ENCODE measurements at places on chromosomes 6 and 20.

GRCh38 chr6:129890701-129891100 lies 29.6 kb upstream of the TMEM244 start:
- no peak for ATAC-seq

GRCh38 chr20:38199501-38200390 lies 34.7 kb upstream of the TGM2 start:
- no peak for ATAC-seq

- peak; percentile 32 for ATAC-seq
Measured at GRCh38 chr20:17843246-17844132, 125.1 kb downstream of the SNX5 start.

DNA sequence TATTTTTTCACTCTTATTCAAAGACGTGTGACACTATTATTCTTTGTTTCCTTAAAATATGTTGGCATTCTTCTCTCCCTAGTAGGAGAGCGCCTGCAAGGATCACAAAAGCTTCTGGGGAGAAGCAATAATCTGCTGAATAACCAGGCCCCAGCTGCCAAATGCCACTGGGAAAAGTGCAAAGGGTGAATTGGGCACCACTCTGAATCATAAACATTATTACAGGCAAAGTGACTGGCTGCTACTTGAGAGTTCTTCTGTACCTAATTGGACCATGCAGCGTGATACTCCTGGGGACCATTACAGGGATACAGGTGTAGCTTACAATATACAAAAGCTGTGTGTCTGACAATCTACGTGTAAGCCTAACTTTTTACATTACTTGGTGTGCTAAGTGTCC lies 152.8 kb downstream of the ATXN1 start:
- ATAC-seq, result no peak

DNA sequence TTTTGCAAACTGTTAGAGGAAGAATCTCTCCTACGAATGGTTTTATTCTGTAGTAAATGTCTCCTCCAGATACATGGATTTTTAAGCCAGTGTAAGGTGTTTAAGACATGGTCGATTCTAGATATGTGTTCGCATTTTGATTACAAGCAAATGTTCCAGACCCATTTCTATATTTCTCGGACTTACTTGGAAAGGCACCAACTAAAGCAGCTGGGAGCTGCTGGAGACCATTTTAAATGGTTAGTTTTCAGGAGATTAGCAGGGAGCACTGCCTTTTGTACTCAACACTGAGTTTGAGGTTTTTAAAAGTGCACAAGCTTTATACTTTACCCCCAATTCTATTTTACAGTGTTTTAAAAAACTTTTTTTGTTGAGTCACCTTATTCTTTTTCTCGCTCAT lies 857.0 kb downstream of the KIF16B start:
- no peak for ATAC-seq

DNA sequence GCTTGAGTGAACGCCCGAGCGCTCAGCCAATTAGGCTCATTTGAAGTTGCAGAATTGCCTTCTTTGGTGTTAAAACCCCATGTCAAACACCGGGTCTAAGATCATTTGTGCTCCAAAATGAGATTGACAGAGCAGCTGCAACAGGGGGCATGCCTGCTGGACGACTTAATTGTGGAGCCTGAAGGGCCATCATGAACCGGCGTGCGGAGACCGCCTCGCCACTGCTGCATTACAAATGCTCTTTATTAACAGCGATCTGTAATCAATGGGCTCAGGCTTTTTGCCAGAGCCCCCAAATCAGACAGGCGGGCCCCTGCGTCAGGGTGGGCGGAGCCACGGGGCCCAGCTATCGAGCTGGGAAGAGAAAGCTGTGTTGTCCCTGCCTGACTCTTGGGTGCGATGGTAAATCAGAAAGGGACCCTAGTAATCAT lies 183.2 kb downstream of the SIM1 start:
- no peak for ATAC-seq

DNA sequence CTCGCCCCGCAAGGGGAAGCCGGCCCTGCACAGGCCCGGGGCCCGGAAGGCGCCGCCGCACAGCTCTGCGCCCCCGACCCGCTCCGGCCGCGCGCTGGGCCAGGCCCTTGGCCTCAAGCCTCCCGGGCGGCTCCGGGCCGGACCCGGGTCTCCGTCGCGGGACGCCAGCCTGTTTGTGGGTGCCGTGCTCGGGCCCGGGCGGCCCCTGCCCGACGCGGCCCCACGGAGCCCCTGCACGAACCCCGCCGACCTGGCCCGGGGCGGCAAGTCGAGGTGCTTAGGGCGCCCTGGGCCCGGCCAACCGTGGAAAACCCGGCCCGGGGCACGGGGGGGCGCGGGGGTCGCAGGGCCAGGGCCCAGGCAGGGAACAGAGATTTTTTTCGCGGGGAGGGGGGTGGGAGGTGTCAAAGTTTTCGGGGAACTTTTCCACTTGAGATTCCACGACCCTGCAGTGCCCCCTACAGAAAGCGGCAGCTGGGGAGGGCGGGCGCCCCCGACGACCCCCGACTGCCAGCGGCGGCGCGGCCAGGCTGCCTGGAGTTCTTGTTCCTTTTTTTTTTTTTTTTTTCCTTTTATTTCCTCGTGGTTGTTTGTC lies 805 bp upstream of the STX16 start:
- ATAC-seq, result peak; percentile 24

DNA sequence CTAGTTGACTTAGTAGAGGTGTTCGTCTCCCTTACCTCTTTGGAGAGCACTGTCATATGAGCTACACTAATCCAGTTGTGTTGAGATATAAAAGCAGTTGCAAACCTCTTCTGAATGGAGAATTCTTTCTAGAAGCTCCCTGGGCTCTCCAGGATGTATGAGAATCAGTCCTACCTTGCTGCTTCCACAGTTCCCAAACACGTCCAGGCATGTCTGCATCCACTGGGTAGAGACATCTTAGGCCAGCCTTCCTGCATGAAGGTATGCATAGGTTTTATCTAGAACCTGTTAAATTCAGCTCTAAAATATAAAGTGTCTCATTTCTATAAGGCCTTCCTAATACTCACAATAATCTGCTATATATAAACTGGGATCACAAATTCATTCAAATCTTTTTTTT lies 297.7 kb downstream of the CDC5L start:
- ATAC-seq, result no peak

GRCh38 chr6:36129941-36130666 lies at the start of gene MAPK13:
TSS of gene MAPK13 (plus strand) at chr6:36130513. CDS start at chr6:36130583, 70 bp downstream.
- peak; percentile 77 for ATAC-seq
